Peyer's patch (tissue), 4 donors: ENCODE measurements at places on chromosomes 16 and 17. TPM values are rescaled to one million over a fixed set of nuclear protein-coding genes. Genes with fewer than 3 reads are reported as not detected.

TSPAN10 gene
- total RNA-seq = not detected

- H3K36me3 ChIP-seq = no peaks in the 10 kb centered on the region
- no peaks in the 10 kb centered on the region for H3K27me3 ChIP-seq
- no peak overlapping the region for H3K4me3 ChIP-seq
- DNase-seq = no peak
- H3K27ac ChIP-seq = no peak overlapping the region
Measured at GRCh38 chr16:12323007-12323758, 346.6 kb downstream of the SNX29 start.

DNA sequence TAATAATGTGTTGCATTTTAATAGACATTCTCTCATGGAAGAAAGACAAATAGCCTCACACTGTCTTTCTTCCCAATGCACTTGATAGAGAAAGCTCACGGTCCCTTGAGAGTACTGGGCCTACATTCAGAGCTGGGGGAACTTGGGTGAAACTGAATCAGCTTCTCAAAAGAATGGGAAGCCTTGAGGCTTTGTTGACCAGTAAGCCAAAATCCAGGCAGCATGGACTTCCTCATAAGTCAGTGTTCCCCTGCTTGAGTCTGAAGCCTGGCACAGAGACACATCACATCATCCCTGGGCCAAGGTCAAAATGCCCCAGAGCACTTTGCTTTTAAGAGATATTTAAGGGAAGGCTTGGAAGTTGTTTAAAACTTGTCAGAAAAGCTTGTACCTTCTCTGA lies 302.2 kb upstream of the SALL1 start:
- H3K4me3 ChIP-seq = no peak overlapping the region
- no peaks in the 10 kb centered on the region for H3K27me3 ChIP-seq
- DNase-seq = no peak

NHLRC4 gene
- 1.7 TPM for total RNA-seq

GRCh38 chr17:5077781-5078105 lies 524 bp upstream of the ZFP3 start:
- peaks cover 10% of the 10 kb centered on the region for H3K4me1 ChIP-seq
- H3K4me3 ChIP-seq = peak overlapping the region; percentile 46
- H3K36me3 ChIP-seq = no peaks in the 10 kb centered on the region

DNA sequence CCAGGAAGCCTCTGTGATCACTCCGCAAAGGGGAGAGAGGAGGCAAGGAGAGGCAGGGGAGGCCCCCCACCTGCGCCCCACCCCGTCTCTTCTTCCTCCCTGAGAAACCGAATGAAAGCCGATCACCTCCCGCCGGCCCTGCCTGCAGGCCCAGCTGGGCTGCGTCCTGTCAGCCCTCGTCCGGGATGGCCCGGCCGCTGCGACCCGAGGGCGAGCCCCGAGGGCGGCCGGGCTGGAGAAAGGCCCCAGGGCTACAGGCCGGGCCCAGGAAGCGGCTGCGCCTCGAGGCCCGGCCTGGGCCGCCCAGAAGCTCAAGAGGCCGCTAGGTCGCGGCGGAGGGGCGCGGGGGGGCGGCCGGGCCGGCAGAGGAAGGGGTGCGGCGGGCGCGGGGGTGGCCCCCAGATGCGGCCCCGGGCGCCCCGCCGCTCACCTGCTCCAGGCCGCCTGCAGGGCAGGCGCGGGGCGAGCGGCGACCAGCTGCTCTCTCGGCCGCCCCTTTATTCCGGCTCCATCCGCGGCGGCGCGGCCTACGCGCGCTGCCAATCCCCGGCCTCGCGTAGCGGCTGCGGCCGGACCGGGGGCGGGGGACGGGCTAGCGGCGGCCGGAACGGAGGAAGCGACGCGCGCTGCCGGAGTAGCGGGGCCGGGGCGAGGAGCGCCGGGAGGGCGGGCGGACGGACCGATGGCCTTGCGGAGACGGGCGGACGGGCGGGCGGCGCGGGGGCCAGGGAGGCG lies at the start of gene ZNF319:
TSS of gene ZNF319 (minus strand) at position 702 of the 735 bp plus-strand sequence. CDS start 2,407 bp downstream, outside the sequence.
- no peak for DNase-seq
- H3K4me3 ChIP-seq = peak within 1 kb of the TSS; percentile 64
- H3K27me3 ChIP-seq = no peaks in the 10 kb centered on the region

ADAP2 gene
- 16.0 TPM for total RNA-seq

- no peak for DNase-seq
- no peaks in the 10 kb centered on the region for H3K27me3 ChIP-seq
- H3K27ac ChIP-seq = no peak overlapping the region
- no peak overlapping the region for H3K4me3 ChIP-seq
- no peaks in the 10 kb centered on the region for H3K4me1 ChIP-seq
Measured at GRCh38 chr17:10116267-10116666, 82.1 kb downstream of the GAS7 start.

DNA sequence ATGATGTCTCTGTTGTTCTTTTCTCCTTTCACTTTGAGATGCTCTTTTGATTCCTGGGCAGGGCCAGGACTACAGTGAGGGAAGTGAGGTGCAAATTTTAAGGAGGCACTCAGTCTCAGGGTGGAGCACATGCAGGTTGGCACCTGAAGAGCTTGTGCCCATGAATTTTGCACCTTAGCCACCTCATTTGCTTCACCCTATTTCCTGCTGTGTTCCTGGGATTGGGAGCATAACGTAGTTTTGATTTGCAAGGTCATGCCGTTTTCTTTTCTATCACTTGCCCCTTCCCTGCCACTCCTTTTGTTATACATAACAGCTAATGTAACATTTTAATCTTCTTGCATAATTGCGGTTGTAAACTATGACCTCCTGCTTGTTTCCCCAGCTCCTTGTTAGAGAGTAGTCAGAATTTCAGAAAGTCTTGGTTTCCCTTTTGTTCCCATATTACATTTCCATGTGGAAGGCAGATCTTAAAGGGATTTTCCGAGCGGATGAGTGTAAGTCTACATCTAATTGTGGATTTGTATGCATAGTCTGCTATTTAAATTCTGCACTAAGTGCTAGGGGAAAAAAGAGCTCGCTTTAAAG lies 9.8 kb downstream of the PMFBP1 start:
- no peak overlapping the region for H3K27ac ChIP-seq
- no peaks in the 10 kb centered on the region for H3K36me3 ChIP-seq
- DNase-seq = no peak
- H3K4me1 ChIP-seq = no peaks in the 10 kb centered on the region
- H3K27me3 ChIP-seq = no peaks in the 10 kb centered on the region

DNA sequence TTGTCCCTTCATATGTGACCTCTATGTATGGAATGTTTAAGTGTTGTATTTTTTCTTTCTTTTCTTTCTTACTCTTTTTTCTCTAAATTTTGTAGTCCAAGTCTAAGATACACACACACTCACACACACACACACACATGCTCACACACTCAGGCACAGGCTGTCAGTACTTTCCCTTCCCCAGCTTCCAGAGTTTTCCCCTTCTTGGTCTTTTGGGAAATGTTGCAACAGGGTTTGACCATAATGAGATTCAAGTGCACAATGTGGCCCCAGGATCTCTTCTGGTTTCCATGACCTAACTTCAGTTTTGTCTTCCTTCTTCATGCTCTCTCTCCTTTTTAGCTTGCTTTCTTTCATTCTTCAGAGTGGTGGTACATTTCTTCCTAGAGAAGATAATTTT lies 289.8 kb upstream of the FOXF1 start:
- DNase-seq = no peak
- no peak overlapping the region for H3K4me3 ChIP-seq
- H3K36me3 ChIP-seq = no peaks in the 10 kb centered on the region
- no peaks in the 10 kb centered on the region for H3K4me1 ChIP-seq

IRX5 gene
- total RNA-seq = not detected

GRCh38 chr16:72210555-72210954 lies 38.6 kb upstream of the PMFBP1 start:
- H3K4me3 ChIP-seq = no peak overlapping the region
- H3K27ac ChIP-seq = no peak overlapping the region
- no peak for DNase-seq
- H3K27me3 ChIP-seq = no peaks in the 10 kb centered on the region
- no peaks in the 10 kb centered on the region for H3K36me3 ChIP-seq
- H3K4me1 ChIP-seq = no peaks in the 10 kb centered on the region

DNA sequence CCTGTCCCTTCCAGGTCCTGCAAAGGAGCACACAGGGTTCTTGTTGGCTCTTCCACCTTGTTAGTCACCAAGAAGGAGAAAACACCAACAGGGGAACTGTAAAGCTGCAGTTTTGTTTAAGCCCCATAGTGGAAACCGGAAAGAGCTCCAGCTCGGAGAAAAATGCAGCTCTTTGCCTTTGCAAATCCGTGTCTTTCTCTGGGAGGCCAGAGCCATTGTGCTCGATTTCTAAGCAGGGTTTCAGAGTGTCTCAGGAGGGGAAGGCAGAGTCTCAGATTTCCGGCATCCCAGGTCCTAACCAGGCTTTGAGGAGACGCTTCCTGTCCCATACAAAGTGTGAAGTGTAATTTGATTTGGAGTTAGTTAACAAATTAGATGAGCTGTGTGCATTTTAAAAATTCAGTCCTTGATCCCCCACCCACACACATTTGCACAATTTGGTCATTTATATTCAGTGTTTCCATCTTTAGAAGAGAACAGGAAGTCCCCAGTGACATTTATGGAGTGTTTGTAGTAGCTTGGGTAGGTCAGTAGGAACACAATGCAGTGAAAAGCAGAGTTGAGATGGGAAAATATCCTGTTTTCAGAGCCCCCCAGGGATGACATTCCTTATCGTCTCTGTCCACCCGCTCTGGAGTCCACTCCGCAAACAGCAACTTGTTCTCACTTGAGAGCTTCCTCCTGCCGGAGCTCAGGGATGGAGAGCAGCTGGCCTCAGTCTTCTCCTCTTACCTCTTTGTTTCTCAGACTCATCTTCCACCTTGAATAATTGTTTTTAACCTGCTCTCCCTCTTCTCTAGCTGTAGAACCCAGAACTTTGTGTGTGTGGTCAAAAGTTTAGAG lies 331.9 kb downstream of the SEC14L1 start:
- no peaks in the 10 kb centered on the region for H3K27me3 ChIP-seq
- H3K27ac ChIP-seq = peak overlapping the region; percentile 78

- no peaks in the 10 kb centered on the region for H3K27me3 ChIP-seq
- H3K27ac ChIP-seq = no peak overlapping the region
- H3K4me1 ChIP-seq = no peaks in the 10 kb centered on the region
- no peaks in the 10 kb centered on the region for H3K36me3 ChIP-seq
- DNase-seq = peak; percentile 34
Measured at GRCh38 chr17:73447319-73447718, 135.5 kb upstream of the CDC42EP4 start.

DNA sequence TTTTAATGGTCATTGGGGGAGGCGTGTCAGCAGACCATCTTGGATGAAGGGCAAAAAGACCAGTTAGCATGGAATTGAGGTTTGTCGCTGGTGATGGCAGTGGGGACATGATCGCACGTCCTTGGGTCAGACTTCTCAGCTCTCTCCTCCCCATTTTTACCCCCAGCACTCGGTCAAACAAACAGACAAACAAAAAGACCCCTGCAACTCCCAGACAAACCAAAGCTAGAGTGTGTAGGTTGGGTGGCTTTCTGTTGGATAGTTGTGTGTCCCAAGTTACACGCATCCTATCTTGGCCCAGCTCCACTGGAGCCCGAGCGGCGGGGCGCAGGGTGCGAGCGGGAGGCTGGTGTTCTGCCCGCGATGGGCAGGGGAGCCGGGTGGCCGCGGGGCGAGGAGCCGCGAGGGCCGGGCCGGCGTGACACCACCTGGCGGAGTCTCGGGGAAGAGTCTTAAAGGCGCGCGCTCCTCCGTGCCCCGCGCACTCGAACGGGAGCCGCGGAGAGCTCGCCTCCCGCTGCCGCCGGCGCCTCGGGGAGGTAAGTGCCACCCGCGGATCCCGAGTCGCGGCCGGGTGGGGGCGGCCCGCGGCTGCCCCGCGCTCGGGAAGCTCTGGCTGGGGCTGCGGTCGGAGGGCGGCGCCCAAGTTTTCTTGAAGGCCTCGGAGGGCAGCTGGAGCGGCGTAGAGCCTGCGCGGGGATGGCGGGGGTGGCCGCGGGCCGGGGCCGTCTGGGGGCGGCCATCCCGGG lies 18.5 kb upstream of the NTN1 start:
- H3K4me1 ChIP-seq = no peaks in the 10 kb centered on the region
- H3K36me3 ChIP-seq = no peaks in the 10 kb centered on the region
- H3K27me3 ChIP-seq = peaks cover 19% of the 10 kb centered on the region
- no peak for DNase-seq
- peak overlapping the region; percentile 52 for H3K4me3 ChIP-seq

DNA sequence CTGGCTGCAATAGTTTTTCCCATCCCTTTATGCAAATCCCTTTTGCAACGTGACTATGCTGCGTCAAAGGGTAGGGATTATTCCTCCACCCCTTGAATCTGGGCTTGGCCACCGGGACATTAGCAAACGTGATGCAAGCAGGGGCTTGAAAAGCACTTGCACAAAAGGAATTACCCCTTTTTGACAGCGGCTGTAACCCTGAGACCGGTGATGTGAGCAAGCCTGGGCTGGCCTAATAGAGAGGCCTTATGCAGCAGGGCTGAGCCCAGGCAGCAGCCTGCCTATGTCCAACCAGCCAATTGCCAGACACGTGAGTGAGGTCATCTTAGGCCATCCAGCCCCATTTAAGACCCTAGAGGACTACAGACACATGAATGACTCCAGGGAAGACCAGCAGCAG lies 30.4 kb upstream of the PAFAH1B1 start:
- no peak for DNase-seq
- H3K36me3 ChIP-seq = no peaks in the 10 kb centered on the region
- no peaks in the 10 kb centered on the region for H3K27me3 ChIP-seq
- H3K4me1 ChIP-seq = no peaks in the 10 kb centered on the region
- no peak overlapping the region for H3K4me3 ChIP-seq

- H3K27ac ChIP-seq = no peak overlapping the region
- DNase-seq = no peak
- no peak overlapping the region for H3K4me3 ChIP-seq
- H3K4me1 ChIP-seq = peaks cover 12% of the 10 kb centered on the region
- no peaks in the 10 kb centered on the region for H3K36me3 ChIP-seq
- no peaks in the 10 kb centered on the region for H3K27me3 ChIP-seq
Measured at GRCh38 chr17:78146881-78147280, 696 bp downstream of the C17orf99 start.

DNA sequence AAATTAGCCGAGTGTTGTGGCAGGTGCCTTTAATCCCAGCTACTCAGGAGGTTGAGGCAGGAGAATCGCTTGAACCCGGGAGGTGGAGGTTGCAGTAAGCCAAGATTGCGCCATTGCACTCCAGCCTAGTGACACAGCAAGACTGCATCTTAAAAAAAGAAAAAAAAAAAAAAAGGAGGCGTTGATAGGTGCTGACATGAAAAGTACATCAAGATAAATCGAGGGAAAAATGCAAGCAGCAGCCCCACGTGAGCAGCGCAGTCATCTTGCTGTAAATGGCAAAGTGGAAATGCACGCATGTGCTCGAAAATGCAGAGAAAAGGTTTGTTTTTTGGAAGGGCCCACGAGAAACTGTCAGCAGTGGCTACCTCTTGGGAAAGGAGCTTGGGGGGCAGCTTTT lies 20.9 kb downstream of the MXRA7 start:
- no peak overlapping the region for H3K4me3 ChIP-seq
- H3K27me3 ChIP-seq = no peaks in the 10 kb centered on the region
- no peak overlapping the region for H3K27ac ChIP-seq
- H3K4me1 ChIP-seq = peaks cover 12% of the 10 kb centered on the region
- DNase-seq = no peak
